ENCODE measurements at places on chromosomes 3 and 15. TPM values are rescaled to one million over a fixed set of nuclear protein-coding genes. Genes with fewer than 3 reads are reported as not detected.

The SNAP23 gene
- 94.3 TPM for total RNA-seq

The PPARG gene
- 62.9 TPM for total RNA-seq

The EPHB1 gene
- total RNA-seq = 1.6 TPM

The PLIN1 gene
- total RNA-seq = 3.6 TPM

The GABRG3 gene
- total RNA-seq = 1.5 TPM

The NANOGP8 gene
- total RNA-seq = 0.53 TPM

The SI gene
- not detected for total RNA-seq

The HIGD2B gene
- not detected for total RNA-seq

The SERPINI2 gene
- total RNA-seq = 3.9 TPM

The RLBP1 gene
- total RNA-seq = not detected

The CPB1 gene
- total RNA-seq = not detected

The FSD2 gene
- total RNA-seq = 1.2 TPM

The PLA2G4D gene
- total RNA-seq = not detected

The GCNT3 gene
- total RNA-seq = not detected

Data from urinary bladder (tissue), 4 donors.